ENCODE measurements at places on chromosomes 13 and 19.
A peak's percentile ranks its signal among the peaks of the same experiment; 100 is the strongest.

- DNase-seq: peak; percentile 91
Observed at GRCh38 chr13:99436686-99437416, 64.4 kb upstream of the TM9SF2 start.

DNA sequence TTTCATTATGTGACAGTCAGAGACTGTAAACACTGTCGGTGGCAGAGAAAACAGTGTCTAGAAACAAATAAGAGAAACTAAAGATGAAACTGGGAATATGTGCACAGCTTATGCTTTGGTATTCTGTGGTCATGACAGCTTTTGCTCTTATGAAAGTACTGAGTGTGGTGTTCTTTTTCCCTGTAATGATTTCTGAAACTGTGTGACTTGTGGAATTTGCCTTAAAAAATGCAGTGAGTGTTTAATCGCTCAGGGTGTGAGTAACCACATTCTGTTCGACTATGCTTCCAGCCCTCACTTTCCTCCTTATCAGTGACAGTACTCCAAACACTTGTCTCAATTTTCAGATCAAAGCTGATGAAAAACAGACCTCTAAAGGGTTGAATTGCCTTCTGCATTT, 66.9 kb upstream of the DIAPH3 start:
- no peak for DNase-seq

DNA sequence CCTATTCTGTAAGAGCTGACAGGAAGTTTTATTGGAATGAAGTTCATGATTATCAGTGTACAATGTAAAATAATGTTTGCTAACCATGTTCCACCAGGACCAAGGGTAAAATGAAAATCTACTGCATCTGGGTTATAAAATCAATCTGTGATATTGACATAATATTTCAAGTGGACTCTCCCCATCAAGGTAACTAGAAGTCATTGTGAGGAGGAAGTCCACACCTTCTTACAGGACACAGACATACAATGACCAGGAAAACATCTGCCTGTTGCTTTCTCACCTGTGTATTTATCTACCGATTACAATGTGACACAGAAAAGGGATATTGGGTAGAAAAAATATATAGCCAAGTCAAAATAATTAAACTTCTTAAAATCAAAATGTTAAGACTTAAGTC, 140.7 kb upstream of the RFC3 start:
- DNase-seq: no peak

DNA sequence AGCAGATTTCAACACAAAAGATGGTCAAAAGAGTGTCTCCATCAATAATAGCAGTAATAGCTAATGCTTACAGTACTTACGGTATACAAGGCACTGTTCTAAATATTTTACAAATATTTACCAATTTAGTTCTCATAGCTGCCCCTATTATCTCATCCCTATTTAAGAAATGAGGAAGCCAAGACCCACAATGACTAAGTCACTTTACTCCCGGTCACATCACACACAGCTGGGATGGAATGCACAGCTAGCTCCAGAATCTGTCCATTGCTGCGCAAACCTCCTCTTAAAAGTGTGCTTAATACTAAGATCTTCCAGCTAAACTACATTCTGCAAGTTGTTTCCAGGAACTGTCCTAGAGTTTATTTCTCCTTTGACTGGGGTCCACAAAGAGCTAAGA, 63.4 kb downstream of the RAP2A start:
- DNase-seq: no peak

GRCh38 chr19:17617807-17618192, 62.4 kb downstream of the COLGALT1 start:
- no peak for DNase-seq

All from stimulated activated CD8-positive, alpha-beta memory T cell treated with anti-CD3 and anti-CD28 coated beads, Interleukin-12 subunit alpha, Interleukin-12 subunit beta, amount 100 ng/mL, for 1 hour (primary cell).